Activated naive CD8-positive, alpha-beta T cell treated with anti-CD3 and anti-CD28 coated beads, Interleukin-2, amount 10 ng/mL, durations not matched to agents 7 days and 5 days (primary cell): ENCODE measurements at places on chromosomes 5 and 9.

GRCh38 chr9:85428230-85428629, 313.5 kb downstream of the AGTPBP1 start:
- no peak for DNase-seq
- peaks cover 1% of the 10 kb centered on the region for H3K4me1 ChIP-seq
- no peak overlapping the region for H3K4me3 ChIP-seq
- peaks cover 13% of the 10 kb centered on the region for H3K27me3 ChIP-seq

GRCh38 chr5:172765766-172766286, 5.2 kb downstream of the DUSP1 start:
- H3K27ac ChIP-seq = peak overlapping the region; percentile 82
- H3K4me1 ChIP-seq = peaks cover 28% of the 10 kb centered on the region
- no peak for DNase-seq
- peak overlapping the region; percentile 81 for H3K4me3 ChIP-seq
- H3K27me3 ChIP-seq = peaks cover 5% of the 10 kb centered on the region

DNA sequence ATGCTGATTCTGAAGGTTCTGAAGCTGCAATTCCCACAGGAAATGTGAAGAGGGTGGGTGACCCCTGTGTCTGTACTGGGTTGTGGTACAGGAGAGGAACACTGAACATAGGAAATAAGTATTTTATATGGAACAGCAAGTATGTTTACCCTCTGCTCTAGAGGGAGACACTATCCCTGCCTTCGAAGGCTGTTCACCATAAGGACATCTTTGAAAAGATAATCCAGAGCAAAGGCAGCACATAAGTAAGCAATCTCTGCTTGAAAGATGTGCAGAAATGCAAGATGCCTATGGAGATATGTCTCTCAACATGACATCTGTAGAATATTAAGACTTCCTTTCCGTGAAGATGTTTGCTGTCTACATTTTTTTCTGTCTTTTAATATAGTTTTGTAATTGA, 184.4 kb upstream of the EFNA5 start:
- H3K4me3 ChIP-seq = no peak overlapping the region
- H3K27me3 ChIP-seq = peaks cover 6% of the 10 kb centered on the region
- no peaks in the 10 kb centered on the region for H3K36me3 ChIP-seq
- no peak for DNase-seq

GRCh38 chr5:22557251-22557650, 295.9 kb downstream of the CDH12 start:
- no peak for DNase-seq
- H3K4me1 ChIP-seq = no peaks in the 10 kb centered on the region
- H3K36me3 ChIP-seq = no peaks in the 10 kb centered on the region
- no peak overlapping the region for H3K4me3 ChIP-seq
- H3K27ac ChIP-seq = no peak overlapping the region
